Stimulated activated CD8-positive, alpha-beta memory T cell treated with anti-CD3 and anti-CD28 coated beads, Interleukin-12 subunit alpha, Interleukin-12 subunit beta, amount 100 ng/mL, for 4 hours (primary cell): ENCODE measurements at places on chromosomes 1 and 21.

GRCh38 chr1:38191461-38191860 lies 144.9 kb upstream of the POU3F1 start:
- no peak for DNase-seq

DNA sequence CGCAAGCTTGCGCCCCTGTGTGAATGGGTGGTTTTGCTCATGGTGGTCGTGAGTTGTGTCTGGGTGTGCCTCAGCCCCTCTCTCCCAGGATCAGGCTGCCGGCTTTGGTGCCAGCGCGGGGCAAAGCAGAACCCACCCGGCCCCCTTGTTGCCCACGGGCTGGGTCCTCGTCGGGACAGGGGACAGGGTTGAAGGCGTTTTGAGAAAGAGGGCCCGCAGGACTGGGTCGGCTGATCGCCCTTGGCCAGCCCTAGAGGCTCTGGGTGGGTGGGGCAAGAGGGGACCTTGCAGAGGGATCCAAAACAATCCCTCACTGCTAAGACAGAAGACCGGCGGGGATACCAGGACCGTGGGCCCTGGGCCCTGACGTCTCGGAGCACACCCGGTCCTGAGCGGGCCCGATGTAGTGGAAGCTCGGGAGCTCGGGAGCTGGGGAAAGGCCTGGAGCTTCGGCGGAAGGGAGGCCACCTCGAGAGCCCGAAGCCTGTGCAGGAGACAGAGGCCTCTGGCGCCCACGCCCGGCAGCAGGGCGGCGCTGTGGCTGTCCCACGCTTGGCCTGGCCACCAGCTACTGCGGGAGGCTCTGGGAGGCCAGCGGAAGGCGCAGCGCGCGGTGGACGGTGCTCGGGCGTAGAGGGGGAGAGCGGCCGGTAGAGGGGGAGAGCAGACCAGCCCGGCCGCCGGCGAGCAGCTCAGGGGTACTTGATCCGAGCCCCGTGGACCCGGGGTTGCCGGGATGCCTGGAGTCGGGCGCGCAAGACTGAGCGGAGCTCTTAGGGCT lies 2.8 kb upstream of the ZNF678 start:
- DNase-seq = no peak

DNA sequence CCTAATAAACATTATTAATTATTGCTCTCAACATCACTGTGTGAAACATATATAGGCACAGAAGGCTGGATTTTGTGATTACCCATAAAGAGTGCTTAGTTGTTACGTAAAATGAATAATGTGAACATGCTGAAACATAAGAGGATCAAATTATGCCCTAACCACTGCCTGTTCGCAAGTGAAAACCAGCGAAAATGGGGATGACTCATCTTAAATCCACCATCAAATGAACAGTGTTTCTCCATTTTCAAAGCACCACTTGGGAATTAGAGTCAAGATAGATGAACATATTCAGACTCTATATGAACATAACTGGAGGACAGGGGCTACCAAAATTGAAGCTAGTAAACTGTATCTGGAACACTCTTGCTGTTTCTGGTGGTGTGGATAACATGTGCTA lies 386.2 kb downstream of the HHIPL2 start:
- DNase-seq = no peak

DNA sequence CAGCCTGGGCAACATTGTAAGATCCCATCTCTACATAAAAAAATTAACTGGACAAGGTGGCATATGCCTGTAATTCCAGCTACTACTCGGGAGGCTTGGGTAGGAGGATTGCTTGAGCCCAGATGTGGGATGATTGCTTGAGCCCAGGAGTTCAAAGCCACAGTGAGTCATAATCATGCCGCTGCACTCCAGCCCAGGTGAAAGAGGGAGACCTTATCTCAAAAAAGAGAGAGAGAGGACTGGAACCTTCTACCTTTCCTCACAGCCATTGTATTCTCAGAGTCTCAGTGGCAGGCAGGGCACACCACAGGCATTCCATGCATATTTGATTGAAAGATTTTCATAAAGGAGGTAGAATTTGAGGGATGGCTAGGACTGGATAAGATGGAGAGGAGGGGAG lies 78.4 kb downstream of the KIF14 start:
- no peak for DNase-seq

DNA sequence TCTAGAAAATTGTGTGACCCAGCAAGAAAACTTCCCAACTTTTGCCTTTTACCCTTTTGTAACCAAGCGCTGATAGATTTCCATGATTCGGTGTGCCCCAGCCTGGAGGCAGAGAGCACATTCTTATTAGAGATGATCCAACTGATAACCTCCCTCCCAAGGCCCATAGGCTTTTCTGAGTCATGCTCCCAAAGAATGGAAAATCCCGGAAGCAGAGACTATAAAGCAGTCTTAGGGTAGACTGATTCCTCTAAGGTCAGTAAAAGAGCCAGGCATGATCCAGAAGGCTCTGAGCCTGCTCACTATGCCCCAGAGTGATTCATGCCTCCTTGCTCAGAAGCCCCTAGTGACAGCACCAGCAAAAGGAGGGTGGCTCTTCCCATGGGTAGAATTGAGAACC lies 4.3 kb downstream of the CAMK1G start:
- no peak for DNase-seq

- DNase-seq = peak; percentile 11
These were observed 2.7 kb downstream of the FAM110D start for GRCh38 chr1:26161415-26162219.

- no peak for DNase-seq
These were observed 8.3 kb downstream of the GPR37L1 start for GRCh38 chr1:202130816-202131522.
